ENCODE measurements at places on chromosomes 11 and 22. TPM values are rescaled to one million over a fixed set of nuclear protein-coding genes. Genes with fewer than 3 reads are reported as not detected.
A peak's percentile ranks its signal among the peaks of the same experiment; 100 is the strongest.

DNA sequence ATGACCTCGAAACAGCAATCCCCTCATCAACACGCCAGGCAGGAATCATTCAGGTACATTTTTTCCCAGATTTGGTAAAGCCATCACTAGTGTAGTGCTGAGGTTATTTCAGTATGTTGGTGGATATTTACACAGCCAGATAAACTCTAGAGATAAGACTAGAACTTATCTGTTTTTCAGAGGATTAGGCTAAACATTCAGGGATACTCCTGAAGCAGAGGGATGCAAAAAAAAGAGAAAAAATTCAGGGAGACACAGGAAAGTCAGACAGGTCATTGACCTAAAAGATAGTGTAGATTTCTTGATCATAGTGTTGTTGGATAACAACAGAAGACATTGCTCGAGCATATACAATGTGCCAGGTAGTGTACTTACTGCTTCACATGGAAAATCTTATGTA, 93.2 kb downstream of the ATM start:
- DNase-seq = no peak

Gene MED19
- polyA plus RNA-seq = 12.8 TPM

Gene MMP13
- polyA plus RNA-seq = 0.04 TPM

Gene BIRC3
- 0.50 TPM for polyA plus RNA-seq

Gene ART1
- not detected for polyA plus RNA-seq

Gene NXPE1
- not detected for polyA plus RNA-seq

DNA sequence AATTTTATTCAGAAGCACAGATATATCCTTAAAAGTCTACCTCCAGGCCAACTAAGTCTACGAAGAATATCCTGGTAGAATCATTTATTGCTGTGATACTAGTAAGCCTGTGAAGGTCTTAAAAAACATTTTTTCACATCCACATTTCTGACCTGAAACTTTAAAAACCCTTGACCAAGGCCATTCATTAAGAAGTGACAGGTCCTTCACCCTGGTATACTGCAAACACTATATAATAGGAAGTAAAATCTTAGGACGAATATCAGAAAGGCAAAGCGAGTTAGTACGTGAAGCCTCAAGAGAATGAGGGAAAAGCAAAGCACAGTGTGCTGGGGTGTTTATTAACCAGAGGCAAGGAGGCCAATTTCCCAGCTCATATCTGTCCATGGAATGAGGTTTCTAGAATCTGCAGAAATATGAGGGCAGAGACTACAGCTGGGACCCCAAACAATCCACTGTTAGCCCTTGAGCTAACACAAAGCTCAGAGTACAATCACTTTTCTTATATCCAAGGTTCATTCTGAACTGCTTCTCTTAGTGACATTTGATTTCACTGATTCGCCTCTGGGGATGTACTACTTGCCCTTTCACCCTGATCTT, 71.0 kb downstream of the AMBRA1 start:
- peak; percentile 37 for DNase-seq

Gene DGCR6
- 0.13 TPM for polyA plus RNA-seq

Gene SIAE
- polyA plus RNA-seq = 21.8 TPM

GRCh38 chr11:72319261-72319660, 75.3 kb upstream of the PHOX2A start:
- no peak for DNase-seq

Gene RPS13
- 1,908 TPM for polyA plus RNA-seq

DNA sequence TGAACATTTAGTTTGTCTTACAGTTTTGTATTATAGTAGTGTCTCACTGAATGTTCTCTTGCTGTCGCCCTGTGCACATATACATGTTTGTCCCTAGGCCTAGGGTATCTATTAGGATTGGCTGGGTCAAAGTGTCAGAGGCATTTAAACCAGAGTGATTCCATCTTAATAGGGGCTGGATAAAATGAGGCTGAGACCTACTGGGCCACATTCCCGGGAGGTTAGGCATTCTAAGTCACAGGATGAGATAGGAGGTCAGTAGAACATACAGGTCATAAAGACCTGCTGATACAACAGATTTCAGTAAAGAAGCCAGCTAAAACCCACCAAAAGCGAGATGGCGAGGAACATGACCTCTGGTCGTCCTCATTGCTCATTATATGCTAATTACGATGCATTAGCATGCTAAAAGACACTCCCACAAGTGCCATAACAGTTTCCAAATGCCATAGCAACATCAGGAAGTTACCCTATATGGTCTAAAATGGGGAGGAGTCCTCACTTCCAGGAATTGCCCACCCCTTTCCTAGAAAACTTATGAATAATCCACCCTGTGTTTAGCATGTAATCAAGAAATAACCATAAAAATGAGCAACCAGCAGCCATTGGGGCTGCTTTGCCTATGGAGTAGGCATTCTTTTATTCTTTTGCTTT, 82.6 kb downstream of the LDLRAD3 start:
- DNase-seq = no peak

Measured in HepG2 (cell line).